ENCODE measurements at places on chromosomes 1 and 21.

DNA sequence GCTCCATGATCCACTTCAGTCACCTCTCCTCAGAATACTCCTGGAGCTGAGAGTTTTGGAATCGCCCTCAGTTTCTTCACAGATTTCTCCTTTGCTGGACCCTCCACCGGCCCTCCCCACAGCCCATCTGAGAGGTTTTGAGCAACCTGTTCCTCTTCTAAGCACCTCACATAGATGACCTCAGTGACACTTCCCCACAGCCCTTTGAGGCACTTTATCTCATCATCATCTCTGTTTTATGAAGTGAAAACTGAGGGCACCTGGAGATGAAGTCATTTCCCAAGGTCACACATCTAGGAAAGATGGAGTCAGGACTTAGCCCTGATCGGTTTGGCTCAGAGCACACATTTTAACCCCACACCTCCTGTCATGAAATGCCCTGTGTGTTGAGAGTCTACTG is 76.8 kb upstream of the ZNF281 start:
- DNase-seq: no peak

DNA sequence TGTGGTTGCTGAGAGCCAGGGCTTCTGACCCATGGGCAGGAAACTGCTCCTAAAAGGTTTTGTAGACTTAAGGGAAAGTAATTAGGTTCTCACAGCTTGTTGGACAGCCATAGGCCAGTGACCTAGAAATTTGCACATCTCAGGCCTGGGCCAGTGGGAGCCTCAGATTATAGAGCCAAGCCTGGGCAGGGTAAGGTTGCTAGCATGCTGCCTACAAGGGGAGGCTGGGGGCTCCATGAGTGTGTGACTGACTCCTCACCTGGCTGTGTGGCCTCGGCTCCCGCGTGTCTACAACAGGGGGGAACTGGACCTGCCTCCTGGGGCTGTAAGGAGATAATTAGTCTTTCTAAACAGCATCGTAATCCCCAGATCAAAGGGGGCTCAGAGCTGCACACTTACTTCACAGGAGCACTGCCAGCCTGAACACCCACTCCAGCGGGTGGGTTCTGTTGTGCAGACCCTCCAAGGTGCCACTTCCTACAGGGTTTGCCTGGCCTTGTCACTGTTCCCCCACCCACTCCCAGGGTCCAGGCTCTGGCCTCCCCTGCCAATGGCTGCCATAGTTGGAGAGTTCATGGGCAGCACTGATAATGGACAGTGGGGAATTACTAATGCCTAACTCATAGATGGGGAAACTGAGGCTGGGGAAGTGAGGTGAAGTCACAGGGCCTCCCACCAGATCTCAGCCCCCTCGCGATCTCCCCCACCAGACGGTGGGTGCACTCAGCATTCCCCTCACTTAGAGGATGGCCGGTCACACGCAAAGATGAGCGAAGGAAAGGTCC is 230.4 kb upstream of the TMEM51 start:
- no peak for DNase-seq

DNA sequence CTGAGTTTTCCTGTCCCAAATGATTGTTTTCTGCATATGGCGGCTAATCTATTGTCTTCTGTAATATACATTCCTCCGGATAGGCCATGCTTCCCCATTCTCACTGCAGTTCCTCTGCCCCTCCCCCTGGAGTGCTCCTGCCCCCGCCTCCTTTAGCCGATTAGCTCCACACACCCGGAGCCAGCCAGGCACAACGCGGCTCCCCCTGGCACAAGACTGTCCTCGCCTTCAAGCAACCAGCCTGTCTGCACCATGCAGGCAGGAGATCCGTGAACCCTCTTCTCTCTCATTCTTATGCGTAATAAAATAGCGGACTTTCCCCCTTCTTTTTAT is 18.0 kb downstream of the SERTAD4 start:
- DNase-seq: no peak

DNA sequence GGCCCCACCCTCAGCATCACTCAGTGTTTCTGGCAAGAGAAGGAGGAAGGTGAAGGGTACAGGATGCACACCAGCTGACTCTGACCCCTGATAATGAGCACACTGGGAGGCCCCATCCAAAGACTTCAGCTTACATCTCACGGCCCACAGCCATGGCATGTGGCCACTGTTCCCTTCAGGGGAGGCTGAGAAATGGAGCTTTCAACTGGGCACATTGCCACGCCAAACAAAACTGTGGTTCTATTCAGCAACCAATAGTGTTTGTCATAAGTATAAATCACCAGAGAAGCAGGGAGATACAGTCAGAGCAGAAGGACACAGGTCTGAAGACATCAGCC is 12.7 kb upstream of the TRAF3IP3 start:
- peak; percentile 90 for DNase-seq

GRCh38 chr1:36881068-36881405 is 153.3 kb downstream of the GRIK3 start:
- no peak for DNase-seq

DNA sequence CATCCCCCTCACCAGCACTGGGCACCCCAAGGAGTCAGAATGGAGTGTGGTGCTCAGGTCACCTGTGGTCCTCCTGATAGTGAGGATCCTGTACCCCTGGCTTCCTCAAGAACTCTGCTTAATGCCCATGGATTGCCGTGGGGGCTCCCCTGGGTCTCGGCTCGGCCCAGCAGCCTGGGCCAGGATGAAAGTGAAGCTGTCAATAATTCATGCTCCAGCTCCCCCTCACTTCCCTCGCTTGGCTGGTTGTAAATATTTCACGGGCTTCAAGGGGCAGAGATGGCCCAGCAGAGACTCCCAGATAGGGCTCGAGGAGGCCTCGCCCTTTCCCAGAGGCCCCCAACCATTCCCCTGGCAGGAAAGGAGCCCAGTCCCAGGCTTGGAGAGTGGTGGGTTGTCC is 42.6 kb upstream of the KCNA10 start:
- no peak for DNase-seq

- no peak for DNase-seq
These were observed 29.8 kb downstream of the RYR2 start for GRCh38 chr1:237071641-237072420.

GRCh38 chr1:246319083-246319714 is 187.9 kb downstream of the SMYD3 start:
- no peak for DNase-seq

DNA sequence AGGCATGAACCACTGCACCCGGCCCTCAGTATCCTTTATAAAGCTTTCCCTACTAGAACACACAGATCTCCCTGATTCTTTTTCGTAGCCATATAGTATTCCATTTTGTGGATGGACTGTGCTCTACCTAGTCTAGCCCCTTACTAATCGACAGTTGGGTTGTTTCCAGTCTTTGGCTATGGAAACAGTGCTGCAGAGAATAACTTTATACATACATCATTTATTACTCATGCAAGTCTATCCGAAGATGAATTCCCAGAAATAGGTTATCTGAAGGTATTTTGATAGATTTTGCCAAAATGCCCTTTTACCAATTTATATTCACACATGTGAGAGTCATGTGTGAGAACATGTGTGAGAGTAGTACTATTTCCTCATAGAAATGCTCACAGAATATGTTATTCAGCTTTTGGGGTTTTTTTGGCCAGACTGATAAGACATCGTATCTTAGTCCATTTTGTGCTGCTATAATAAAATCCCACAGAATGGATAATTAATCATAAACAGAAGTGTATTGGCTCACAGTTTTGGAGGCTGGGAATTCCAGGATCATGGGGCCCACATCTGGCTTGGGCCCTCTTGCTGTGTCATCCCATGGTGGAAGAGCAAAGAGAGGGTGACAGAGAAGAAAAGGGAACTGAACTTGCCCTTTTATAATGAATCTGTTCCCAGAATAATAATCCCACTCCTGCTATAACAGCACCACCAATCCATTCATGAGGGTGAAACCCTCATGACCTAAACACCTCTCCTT is 17.3 kb upstream of the FGR start:
- no peak for DNase-seq

DNA sequence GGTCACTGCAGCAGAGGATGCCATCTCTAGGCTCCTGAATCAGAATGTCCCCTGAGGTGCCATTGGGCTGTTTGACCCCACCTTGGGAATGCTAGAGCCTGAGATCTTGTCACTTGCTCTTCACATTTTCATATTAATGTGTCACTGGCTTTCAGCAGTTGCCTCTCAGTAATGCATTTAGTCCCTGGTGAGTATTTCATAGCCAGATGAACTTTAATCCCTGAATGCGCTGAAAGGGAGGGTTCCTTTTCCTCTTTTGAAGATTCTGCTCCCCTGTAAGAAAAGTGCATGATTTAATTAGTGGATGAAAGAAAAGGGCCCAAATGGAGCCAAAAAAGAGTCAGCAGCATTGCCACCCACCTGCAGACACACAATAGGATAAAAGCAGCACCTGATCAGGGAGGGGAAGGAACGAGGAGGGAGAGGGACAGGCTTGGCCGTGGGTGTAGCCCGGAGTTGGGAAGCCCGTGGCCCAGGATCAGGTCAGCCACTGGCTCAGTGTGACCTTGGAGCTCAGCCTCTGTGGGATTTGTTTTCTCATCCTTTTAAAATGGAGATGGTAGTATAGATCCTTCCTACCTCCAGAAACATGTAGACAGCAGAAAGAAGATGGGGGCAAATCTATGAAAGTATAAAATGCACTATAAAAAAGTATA is 31.1 kb downstream of the ROR1 start:
- DNase-seq: no peak

DNA sequence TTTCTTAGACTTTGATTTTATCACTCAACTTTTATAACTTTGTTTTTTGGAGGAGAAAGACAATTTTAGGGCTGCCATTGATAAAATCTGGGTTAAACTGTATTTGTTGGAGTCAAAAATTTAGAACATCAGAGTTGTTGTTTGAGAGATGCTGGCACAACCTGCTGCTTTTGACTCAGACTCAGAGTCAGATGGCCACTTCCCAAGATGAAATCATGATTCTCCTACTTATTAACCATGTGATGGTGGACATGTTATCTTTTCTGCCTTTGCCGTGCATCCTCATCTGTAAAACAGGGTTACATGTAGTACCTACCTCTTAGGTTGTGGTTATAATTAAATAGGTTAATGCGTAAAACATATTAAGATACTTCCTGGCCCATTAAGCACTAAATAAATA is 71.2 kb downstream of the PLA2G4A start:
- no peak for DNase-seq

DNA sequence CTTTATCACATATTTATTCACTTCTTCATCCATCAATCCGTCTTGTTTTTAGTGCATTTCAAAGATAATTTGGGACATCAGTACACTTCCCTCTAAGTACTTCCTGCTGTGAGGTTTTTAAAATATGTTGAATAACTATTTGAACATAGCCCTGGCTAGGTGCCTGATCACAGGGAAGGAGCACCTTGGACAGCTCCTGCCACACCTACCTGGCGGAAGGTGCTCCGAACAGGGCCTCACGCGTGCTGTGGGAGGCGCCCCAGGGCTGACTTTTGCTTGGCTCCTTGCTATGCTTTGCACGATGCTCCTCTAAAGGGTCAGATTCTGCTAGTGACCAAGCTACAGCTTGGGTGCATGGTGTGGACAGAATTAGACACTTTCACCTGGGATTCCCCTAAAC is 4.9 kb upstream of the ATXN7L2 start:
- DNase-seq: no peak

DNA sequence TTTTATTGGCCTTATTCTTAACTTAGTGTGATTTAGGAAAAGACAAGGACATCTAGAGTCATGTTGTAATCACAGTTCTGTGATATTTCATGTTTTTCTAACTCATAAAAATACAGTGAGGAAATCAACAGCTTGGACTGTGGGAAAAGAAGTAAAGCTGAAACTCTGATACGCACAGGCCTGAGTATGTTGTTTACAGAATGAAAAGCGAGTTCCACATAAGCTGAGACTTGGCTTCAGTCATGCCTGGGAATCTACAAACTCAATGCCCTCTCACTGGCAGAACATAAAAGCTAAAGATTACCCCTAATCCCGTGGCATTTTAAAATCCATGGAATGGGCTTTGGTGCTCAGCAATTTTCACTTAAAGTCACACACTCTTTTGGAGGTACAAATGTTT is 23.6 kb upstream of the ATP5PO start:
- no peak for DNase-seq

DNA sequence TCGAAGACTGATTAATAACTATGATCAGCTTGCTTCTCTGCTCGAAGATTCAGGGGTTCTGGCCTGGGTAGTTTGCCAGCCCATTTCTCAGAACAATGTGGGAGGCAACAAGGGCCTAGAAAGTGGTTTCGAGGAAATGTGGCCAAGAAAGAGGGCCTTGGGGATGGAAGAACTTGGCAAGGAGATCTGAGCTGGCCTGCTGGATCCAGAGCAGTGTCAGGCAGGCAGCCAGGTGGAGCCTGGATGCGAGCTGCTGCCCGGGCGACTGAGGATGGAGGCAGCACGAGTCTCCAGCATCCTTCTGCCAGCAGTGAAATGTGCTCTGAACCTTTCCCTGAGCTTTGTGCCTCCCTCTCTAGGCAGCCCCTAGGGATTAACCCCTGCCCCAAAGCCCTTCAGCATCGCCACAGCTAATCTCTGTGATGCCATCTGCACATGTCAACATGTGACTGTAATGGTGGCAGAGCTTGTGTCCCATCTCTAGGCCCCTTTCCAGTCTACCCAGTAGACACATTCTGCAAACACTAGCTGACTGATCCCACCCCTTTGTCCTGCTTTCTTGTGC is 61.0 kb upstream of the NEK2 start:
- no peak for DNase-seq

- no peak for DNase-seq
These were observed 16.9 kb downstream of the IVNS1ABP start for GRCh38 chr1:185300152-185300551.

DNA sequence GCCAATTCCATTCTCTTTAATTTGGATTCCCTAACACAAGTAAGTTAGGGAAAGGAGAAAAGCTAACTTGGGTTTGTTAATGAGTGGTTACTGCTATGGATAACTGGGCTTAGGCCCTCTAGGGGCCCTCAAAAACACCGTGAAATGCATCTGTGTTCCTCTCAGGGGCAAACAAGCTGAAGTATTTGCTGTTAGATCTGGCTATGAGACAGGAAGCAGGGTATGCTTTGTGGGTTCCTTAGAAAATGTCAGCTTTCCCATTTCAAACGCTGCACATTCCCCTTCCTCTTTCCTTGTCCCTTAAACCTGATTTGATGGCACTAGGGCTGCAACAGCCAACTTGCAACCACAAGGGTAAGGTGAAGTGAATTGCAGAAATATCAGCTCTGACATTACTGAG is 5.7 kb upstream of the CAP1 start:
- DNase-seq: no peak

GRCh38 chr1:25766721-25767436 is 33.1 kb upstream of the SELENON start:
- DNase-seq: no peak

GRCh38 chr1:41496080-41497055 is 11.9 kb upstream of the EDN2 start:
- no peak for DNase-seq

GRCh38 chr1:187991944-187992343 is 1163.2 kb downstream of the PLA2G4A start:
- no peak for DNase-seq

All from brain pericyte (primary cell).